ENCODE measurements at places on chromosomes 12 and 14. TPM values are rescaled to one million over a fixed set of nuclear protein-coding genes. Genes with fewer than 3 reads are reported as not detected.

Gene KCNJ8
- 1.8 TPM for total RNA-seq

Gene TDRD9
- 0.60 TPM for total RNA-seq

Gene GALNT16
- total RNA-seq = 2.1 TPM

Gene FAM181A
- total RNA-seq = not detected

Gene PLEKHD1
- total RNA-seq = not detected

Gene TAS2R31
- total RNA-seq = 10.9 TPM

Gene SSTR1
- total RNA-seq = 7.7 TPM

Gene GDF11
- total RNA-seq = 14.8 TPM

Gene SLC35F4
- not detected for total RNA-seq

Gene KRT72
- total RNA-seq = not detected

Gene COX8C
- not detected for total RNA-seq

Gene OTX2
- not detected for total RNA-seq

Gene SOAT2
- total RNA-seq = not detected

Gene ALDH2
- total RNA-seq = 30.3 TPM

Gene TAS2R7
- total RNA-seq = not detected

Gene ANKS1B
- 0.30 TPM for total RNA-seq

Gene PLA2G1B
- total RNA-seq = not detected

Gene FGF23
- total RNA-seq = not detected

Gene KRT82
- not detected for total RNA-seq

Gene COCH
- total RNA-seq = not detected

Gene RFLNA
- total RNA-seq = 76.1 TPM

Gene ACTR6
- 24.3 TPM for total RNA-seq

Gene LDHB
- total RNA-seq = 723 TPM

Gene CD69
- total RNA-seq = not detected

Gene EPYC
- total RNA-seq = not detected

Gene TOMM20L
- not detected for total RNA-seq

Gene PRR4
- 1.2 TPM for total RNA-seq

Gene LRTM2
- not detected for total RNA-seq

Gene PRB2
- total RNA-seq = not detected

Gene LUM
- total RNA-seq = 282 TPM

Gene LALBA
- not detected for total RNA-seq

Gene GUCY2C
- total RNA-seq = not detected

Gene DDX11
- total RNA-seq = 16.9 TPM

Gene TSPAN19
- not detected for total RNA-seq

Gene MYF6
- not detected for total RNA-seq

Gene OAS2
- 0.30 TPM for total RNA-seq

Gene LMNTD1
- 0.51 TPM for total RNA-seq

Gene KRT75
- not detected for total RNA-seq

Gene KIF26A
- 0.30 TPM for total RNA-seq

Gene HCAR2
- not detected for total RNA-seq

Gene ITFG2
- total RNA-seq = 13.7 TPM

Gene SNRNP35
- total RNA-seq = 12.2 TPM
